NCI-H2029 (cell line): ENCODE measurements at places on chromosomes 13 and 19.

DNA sequence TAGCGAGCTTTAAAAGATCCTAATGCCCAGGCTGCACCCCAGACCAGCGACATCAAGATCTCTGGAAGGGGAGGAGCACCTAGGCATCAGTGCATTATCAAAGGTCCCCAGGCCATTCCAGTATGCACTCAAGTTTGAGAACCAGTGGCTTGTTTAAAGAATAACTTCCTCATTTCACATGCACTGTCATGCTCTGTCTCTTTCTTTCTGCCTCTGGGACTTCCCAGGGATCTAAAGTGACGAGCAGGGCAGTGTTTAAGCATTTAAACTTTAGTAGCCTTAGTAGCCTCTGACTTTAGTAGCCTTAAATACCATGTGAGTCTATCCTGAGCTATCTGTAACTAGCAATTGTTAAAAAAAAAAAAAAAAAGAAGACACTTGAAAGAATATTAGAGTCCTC, 8.9 kb upstream of the FARP1 start:
- no peak for DNase-seq

- no peak for DNase-seq
Measured at GRCh38 chr19:55667511-55667910, 7.5 kb upstream of the EPN1 start.

DNA sequence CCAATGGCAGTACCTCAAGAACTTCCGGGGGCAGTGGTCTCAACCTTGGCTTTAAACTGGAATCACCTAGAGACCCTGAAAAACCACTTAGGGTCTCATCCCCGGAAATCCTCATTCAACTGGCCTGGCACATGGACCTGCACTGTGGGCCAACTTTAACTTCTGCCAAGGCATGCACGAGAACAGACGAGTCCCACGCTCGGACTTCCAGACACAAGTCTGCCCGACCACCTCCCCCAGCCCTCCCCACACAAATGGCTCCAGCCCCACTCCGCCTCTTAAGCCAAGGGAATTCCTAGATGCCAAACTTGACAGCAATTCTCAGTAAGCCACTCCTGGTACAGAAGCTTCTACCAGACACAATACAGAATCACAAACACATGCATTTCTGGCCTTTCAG, 114.0 kb downstream of the STK24 start:
- no peak for DNase-seq

DNA sequence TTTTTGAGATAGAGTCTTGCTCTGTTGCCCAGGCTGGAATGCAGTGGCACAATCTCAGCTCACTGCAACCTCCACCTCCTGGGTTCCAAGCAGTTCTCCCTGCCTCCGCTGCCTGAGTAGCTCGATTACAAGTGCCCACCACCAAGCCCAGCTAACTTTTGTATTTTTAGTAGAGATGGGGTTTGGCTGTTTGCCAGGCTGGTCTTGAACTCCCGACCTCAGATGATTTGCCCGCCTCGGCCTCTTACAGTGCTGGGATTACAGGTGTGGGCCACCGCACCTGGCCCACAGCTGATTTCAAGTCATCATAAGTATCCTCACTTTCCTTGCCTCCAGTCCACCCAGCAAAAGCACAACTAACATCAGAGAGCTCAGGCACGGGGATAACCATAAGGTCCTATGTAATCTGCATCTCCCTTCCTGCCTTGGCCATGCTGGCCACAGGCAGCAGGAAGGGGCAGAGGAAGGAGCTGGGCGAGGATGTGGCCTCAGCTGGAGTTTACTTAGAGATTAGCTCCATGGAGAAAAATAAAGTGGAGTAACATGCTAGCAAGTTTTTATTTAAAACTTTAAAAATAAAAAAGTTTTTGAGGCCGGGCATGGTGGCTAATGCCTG, 22.9 kb upstream of the ADGRE1 start:
- DNase-seq, result no peak

GRCh38 chr19:42301646-42302203, at the start of gene PRR19:
Gene PRR19, plus strand, starts transcription at chr19:42302132. Its CDS starts 7,453 bp downstream, at chr19:42309585.
- peak; percentile 41 for DNase-seq

DNA sequence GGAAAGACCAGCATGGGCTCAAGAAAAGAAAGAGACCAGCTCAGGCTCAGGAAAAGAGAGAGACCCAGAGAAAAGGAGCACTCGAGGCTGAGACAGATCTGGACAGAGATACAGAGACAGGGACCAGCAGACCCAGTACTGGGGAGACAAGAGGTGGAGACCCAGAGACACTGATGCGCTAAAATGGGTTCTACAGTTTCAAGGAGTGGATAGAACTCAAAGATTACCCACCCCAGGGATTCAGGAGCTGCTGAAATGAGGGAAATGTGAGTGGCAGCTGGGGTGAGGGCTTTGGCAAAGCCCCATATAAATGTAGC, 609 bp upstream of the ZSCAN18 start:
- DNase-seq, result no peak

- no peak for DNase-seq
Measured at GRCh38 chr19:47161876-47162489, 31.3 kb downstream of the SAE1 start.

GRCh38 chr13:48449656-48450055, 36.7 kb upstream of the LPAR6 start:
- no peak for DNase-seq

DNA sequence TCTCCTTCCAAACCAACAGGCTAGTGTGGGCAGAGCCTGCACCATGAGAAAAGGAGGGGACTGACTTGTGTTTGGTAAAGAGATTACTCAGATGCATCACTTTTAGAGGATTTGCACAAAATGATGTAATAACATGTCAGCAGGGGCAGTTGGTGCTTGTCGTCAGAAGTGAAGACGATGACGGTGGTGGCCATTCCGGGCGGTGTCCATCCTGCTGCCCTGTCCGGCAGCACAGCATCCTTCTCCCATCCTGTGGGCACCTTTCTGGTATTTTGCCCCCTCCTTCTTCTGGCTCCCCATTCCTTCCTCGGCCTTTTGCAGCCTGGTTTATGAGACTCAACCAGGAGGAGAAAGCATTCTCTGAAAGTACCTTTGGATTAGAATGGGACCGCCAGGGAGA, 160.1 kb downstream of the TEX29 start:
- no peak for DNase-seq

DNA sequence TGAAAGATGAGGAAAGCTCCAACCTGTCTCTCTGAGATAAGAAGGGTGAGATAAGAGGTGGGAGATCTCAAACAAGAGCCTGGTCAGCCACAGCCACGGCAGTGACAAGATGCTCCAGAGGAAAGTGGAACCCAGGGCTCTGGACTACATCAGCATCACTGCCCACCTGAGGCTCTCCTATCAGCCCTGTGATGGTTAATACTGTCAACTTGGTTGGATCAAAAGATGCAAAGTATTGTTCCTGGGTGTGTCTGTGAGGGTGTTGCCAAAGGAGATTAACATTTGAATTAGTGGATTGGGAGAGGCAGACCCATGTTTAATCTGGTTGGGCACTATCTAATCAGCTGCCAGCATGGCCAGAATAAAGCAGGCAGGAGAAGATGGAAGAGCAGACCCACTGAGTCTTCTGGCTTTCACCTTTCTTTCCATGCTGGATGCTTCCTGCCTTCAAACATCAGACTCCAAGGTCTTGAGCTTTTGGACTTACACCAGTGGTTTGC, 476.6 kb upstream of the NBEA start:
- DNase-seq, result no peak
